Fibroblast of villous mesenchyme (primary cell): ENCODE measurements at places on chromosomes 11 and 22. TPM values are rescaled to one million over a fixed set of nuclear protein-coding genes. Genes with fewer than 3 reads are reported as not detected.

IGHMBP2 gene
- total RNA-seq = 9.9 and 14.2 TPM in 2 replicates

CCDC116 gene
- total RNA-seq = 0.32 and 0.43 TPM in 2 replicates

OR8D4 gene
- not detected in 2 replicates for total RNA-seq

SH3BP1 gene
- 9.0 and 11.2 TPM in 2 replicates for total RNA-seq

VSIG10L2 gene
- total RNA-seq = not detected in 2 replicates

DSCAML1 gene
- not detected in 2 replicates for total RNA-seq

RTN4R gene
- 0.97 and 1.3 TPM in 2 replicates for total RNA-seq
